ENCODE measurements at places on chromosomes 5 and 9. TPM values are rescaled to one million over a fixed set of nuclear protein-coding genes. Genes with fewer than 3 reads are reported as not detected.
A peak's percentile ranks its signal among the peaks of the same experiment; 100 is the strongest.

The SLC4A9 gene
- not detected for total RNA-seq

The GPR150 gene
- not detected for total RNA-seq

The SLC36A2 gene
- total RNA-seq: 0.20 TPM

The SLC6A19 gene
- not detected for total RNA-seq

The NFIL3 gene
- total RNA-seq: 52.2 TPM

The GLRA1 gene
- not detected for total RNA-seq

DNA sequence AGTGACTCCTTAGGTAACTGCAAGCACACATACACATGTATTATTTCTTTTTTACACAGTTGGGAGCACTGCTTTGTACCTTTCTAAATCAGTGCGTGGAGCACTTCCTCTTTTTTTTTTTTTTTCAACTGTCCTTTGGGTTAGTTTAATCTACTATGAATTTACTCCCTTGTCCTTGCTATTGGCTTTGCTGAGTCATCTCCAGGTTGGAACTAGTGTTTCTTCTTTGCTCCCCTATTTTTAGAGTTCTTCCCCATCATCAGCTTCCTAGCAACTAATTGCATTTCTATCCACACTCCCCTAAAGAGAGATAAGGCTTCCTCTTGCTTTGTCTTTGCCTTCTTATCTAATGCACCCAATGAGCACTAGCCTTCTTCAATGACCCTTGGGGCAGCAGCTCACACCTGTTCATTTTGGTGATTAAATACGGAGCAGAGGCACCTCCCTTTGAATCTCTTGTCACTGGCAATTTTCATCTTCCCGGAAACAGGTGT, 24.3 kb downstream of the S100Z start:
- DNase-seq: no peak

DNA sequence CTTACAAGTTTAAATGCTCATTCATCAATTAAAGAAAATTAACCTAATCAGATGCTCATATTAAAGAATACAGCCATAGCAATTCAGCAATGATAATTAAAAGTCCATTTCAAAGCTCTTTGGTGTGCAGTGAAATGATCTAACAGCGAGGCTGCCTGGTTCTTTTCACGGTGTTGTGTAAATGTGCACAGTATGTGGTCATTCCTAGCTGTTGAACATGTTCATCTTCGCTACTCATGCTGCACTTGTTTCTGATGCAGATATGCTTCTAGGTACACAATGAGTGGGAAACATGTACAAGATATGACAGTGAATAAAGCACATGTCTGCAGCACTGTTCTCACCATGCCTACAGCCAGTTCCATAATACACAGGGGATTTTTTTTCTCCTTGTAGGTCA, 163.5 kb downstream of the NR2F1-AS1 start:
- DNase-seq: no peak

DNA sequence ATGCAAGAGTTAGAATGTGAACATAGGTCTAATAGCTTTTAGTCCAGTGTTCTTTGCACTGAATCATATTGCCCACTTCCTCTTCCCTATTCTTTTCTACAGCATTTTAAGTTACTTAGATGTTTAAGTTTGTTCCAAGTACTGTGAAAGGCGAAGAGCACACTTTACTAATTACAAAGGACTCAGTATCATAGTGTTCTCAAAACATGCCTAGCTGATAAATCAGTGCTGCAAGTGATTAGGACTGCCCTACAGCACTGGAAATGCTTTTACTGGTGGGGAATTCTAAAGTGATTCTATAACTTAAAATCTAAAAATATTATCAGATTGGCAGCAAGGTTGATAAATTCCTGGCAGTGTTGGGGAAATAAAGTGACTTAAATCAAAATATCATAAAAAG, 177.9 kb upstream of the KCNN2 start:
- DNase-seq: no peak

DNA sequence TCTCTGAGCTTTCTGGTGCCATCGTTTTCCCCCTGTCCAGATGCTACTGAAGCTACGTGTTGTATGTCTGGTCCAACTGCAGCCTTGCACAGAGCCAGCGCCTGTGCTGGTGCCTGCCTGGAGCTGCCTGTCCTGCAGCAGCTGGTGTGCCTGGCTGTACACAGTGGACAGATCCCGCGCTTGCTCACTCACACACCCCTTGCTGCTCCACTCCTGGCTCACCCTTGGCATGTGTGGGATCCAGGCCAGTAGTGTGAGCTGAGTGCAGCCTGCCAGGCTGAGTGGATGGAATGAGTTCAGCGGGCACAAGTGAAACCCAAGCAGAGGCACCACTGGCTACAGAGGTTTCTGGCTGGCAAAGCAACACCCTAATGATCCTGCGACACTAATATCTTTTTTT, 40.4 kb downstream of the FER start:
- no peak for DNase-seq

- DNase-seq: no peak
These were observed 110.5 kb upstream of the MAP1B start for GRCh38 chr5:71996789-71997188.

- no peak for DNase-seq
These were observed 27.9 kb downstream of the C1QTNF2 start for GRCh38 chr5:160342413-160342941.

DNA sequence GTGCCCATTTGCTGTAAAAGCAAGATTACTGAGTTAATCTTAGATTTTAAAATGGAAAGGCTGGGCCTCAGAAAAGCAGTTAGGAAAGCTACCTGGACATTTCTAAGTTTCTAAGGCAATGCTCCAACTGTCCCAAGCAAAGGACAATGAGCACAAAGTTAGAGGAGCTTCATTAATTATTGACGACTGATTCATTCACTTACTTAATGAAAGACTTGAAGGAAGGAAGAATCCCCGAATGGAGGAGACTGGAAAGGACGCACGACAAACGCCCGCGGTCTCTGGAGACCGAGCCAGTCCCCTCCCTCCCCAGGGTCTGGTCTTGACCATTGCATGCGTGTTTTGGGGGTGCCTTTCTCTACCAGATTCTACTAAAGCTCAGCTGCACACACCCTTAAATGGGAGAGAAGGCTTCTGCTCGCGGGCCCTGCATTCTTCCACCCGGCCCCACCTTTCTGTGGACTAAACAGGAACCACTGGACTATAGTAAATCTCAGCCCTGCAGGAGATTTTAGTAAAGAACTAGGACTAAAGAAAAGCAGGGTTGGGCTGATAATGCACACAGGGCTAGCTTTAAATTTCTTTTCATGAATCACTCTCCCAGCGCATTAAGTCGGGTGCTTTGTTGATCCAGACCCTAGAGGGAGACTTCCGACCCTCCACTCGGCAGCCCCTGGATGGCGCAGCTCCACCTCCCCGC, 44.8 kb downstream of the CTSL start:
- no peak for DNase-seq

DNA sequence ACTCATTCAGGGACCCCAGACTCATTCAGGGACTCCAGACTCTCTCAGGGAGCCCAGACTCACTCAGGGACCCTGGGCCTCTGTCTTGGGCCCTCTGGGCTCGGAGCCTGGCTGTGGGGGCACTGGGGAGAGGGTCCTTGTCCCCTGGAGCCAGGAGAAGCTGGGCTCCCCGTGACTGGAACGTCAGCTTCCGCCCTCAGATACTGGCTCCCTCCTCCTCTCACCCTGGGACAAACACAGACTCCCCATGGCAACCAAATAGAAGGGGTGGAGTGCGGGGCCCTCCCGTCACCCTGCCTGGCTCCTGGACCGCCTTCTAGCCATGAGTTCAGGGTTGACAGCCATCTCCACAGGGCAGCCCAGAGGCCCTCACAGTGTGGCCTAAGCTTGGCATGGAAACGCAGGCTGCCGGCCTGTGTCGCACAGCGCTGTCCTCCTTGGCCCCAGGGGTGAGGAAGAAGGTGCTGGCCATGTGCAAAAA, 27.6 kb downstream of the ZDHHC11B start:
- DNase-seq: no peak

DNA sequence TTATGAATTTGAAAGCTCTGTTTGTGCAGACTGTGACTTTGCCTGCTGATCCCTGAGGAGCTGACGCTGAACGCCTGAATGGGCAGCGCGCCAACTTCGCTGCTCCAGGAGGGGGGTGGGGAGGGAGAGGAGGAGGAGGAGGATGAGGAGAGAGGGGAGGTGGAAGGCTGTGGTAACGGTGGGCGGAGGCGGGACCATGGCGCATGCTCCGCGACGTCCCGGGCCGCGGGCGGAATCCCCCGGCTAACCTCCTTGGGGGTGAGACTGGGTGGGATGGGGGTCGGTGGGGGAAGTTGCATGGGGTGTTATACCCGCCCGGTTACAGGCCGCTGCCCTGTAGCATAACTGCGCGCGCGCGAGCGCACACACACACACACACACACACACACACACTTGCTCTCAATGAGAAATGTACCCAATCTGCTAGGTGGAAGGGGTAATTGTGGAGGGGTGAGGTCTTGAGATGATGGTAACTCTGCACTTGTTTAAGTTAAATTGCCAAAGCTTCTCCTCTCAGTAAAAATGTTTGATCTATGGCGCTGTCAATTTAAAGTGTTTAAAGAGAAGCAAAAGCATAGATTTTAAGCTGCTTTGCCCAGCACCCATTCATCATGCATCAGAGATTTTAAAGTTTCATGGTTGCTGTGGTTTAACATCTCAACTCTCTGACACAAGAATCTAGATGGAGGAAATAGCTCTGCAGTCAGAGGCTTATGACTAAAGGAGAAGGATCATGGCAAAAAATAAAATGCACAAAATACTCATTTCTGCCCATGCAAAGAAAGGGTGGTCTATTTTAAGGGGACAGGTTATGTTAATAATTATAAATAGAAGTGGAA, 76.6 kb upstream of the TBCA start:
- peak; percentile 72 for DNase-seq

- DNase-seq: peak; percentile 45
These were observed 99.4 kb downstream of the MTREX start for GRCh38 chr5:55407059-55407684.

DNA sequence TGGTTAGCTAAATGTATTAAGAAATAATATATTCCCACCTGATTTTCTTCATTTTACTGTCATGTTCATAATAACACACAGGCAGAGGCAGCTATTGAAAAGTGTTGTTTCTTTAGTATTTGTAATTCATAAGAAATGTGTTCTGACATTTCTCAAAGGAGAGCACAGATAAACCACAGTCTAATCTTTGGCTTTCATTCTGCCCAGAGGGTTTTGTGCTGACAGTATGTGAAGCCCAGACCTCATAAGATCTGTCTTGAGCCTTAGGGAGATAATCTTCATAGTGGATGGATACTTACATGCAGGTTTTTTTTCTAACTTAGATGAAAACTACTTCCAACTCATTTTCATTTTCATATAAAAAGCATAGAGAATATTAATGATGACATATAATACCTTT, 206.1 kb downstream of the CHSY3 start:
- no peak for DNase-seq

GRCh38 chr5:139975306-139975705, 67.8 kb downstream of the NRG2 start:
- DNase-seq: no peak

- DNase-seq: peak; percentile 54
These were observed 3.8 kb downstream of the DCANP1 start for GRCh38 chr5:135443161-135443960.

All from skin of body (tissue), 3 donors.